Spleen (tissue), 13 donors: ENCODE measurements at places on chromosomes 1 and 21.

DNA sequence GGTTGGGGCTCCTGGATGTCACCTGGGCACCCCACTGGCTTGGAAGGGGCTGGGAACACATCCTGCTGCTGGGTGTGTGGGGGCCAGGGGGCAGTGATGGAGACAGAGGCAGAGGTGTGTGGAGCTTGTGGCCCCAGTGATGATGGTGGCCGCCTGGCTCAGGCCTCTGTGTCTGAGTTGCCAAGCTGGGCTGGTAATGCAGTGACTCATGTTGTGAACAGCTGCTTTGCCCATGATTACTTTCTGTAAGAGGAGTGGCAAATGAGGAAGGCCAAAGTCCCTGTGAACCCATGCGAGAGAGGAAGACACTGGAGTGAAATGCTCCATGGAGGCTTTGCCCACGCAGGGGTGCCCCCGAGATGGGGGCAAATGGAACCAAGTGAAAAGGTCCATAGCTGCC is 86.8 kb downstream of the KCNJ6 start:
- peak; percentile 80 for DNase-seq

- DNase-seq: peak; percentile 49
Measured at GRCh38 chr21:45407629-45408247, 2.8 kb downstream of the COL18A1 start.

DNA sequence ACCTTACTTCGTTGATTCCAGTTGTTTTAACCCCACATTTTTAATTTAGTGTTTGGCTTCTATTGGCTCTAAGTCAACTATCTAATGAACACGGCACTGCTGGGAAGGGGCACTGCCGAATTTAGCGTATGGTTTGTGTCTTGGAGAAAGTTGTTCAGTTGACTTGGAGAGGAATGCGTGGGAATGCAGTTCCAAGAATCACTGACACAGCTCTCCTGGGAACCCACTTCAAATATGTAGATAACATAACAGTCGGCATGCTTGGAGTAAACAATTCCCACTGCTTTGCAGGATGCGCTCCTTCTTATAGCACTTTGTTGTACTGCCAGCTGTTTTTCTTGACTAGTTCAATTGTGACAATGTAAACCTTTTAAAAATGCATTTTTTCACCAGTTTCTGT is 104.3 kb downstream of the RYR2 start:
- DNase-seq: no peak

DNA sequence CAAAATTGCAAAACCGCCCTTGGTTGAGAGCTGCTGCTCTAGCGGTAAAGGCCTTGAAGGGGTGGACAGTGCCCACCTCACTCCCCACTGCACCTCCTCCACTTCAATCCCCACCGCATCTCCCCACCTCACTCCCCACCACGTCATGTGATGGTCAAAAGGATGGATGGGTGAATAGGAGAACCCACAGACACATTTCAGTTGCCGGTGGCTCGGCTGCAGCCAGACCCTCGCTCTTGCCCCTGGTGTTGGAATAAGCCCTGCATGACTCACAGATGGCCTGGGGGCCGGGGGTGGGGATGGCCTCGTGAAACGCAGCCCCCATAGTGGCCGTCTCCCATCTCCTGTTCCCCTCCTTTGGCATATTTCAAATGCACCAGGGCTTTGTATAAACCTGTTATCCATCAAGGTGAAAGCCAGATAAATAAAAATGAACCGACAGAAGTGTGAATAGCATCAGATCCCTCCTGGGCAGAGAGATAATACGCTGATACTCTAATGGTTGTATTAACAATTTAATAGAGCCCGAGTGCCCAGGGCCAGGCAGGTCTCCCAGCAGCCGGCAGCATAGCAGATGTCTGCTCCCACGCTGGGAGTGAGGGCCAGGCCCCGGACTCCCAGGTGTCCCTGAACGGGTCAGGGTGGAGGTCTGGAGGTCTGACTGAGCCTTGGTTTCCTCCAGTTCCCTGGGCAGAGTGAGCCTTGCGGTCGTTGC is 300.3 kb downstream of the NPHP4 start:
- no peak for DNase-seq

GRCh38 chr1:110161849-110162248 is 11.6 kb downstream of the SLC6A17 start:
- DNase-seq: no peak

DNA sequence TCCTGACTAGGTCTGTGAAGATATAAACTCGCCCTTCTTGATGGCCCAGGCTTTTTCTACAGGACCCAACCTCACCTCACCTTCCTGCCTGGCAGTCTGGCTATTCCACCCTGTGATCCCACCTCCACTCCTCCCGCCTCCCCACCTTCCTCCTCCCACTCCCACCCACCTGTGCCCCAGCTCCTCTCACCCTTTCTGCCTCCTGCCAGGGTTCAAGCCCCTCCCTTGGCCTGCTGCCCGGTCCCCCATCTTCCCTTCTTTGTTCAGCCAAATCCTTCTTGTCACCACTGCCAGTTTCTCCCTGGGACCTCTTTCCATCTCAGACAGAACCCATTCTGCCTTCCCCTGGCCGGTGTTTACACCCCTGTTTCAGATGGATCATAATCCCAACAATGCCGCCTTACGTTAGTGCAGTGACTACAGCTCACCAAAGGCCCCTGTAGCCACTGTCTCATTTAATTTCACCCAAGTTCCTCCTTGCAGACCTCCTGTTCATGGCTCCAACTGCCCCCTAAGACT is 127.5 kb upstream of the EDN2 start:
- DNase-seq: no peak

- no peak for DNase-seq
Measured at GRCh38 chr21:32215306-32215685, 63.6 kb downstream of the MIS18A start.

DNA sequence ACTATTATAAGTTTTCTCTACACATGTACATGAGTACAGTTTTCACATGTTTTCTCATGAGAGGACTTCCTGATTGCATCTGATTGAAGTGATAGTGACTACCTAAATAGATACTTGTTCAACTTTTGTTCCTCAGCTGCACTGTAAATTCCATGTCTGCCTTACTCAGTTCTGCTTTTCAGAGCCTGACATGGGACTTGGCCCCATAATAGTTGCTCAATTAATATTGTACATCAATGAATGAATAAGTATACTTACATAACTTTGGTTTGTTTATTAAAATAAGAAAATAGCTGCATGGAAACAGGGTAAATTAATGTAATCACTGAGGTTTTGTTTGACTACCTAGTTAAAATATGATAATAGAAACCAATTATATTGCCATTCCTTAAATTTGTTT is 78.7 kb downstream of the HMCN1 start:
- DNase-seq: no peak

DNA sequence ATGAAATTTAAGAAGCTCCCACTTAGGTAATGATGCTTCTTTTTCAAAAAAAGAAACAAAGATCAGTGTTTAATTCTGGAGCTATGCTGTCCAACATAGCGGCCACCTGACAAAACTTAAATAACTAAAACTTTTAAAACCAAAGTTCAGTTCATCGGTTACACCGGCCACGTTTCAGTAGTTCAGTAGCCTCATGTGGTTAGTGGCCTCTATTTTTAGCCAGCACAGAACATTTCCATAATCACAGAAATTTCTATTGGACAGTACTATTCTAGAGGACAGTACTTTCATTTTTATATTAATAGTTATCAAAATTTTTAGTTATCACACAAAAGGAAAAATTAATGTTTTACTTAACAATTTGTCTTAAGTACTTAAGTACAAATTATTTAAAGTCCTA is 141.0 kb downstream of the USP25 start:
- DNase-seq: no peak
